ENCODE measurements at places on chromosomes 5 and 9.

GRCh38 chr9:136103651-136104487 is 8.8 kb upstream of the NACC2 start:
- DNase-seq: no peak

DNA sequence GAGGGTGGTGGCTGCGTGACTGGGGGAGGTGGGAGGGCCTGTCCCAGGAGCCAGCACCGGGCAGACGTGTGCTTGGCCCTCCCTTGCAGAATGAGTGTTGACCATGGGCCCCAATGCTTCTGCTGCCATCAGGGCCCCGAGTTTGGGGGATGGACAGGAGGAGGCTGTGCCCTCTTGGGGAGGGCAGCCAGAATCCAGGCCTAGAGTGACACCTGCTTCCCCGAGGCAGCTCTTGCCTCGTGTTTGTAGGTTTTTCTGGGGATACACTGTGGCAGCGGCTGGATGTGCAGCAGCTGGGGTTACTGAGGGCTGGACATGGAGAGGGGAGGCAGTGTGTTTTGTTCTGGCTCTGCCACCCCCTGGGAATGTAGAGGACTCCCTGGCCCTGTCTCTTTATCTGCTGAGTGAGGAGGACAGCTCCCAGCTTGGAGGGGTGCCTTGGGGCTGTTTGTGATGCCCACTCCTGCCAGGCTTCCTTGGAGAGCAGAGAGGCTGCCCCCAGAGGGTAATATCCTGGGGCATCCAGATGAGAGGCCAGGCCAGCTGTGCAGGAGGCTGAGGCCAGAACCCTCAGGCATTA is 22.7 kb downstream of the WNK2 start:
- no peak for DNase-seq

DNA sequence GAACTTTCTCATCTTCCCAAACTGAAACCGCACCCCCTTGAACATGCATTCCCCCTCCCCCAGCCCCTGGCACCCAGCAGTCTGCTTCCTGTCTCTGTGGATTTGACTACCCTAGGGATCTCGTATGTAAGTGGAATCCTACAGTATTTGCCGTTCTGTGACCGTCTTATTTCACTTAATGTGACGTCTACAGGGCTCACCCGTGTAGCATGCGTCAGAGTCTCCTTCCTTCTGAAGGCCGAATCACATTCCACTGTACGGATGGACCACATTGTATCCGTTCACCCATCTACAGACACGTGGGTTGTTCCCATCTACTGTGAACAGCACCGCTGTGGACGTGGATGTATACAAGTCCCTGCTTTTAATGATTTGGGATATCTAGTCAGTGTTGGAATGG is 4.5 kb downstream of the PRRX2 start:
- DNase-seq: no peak

DNA sequence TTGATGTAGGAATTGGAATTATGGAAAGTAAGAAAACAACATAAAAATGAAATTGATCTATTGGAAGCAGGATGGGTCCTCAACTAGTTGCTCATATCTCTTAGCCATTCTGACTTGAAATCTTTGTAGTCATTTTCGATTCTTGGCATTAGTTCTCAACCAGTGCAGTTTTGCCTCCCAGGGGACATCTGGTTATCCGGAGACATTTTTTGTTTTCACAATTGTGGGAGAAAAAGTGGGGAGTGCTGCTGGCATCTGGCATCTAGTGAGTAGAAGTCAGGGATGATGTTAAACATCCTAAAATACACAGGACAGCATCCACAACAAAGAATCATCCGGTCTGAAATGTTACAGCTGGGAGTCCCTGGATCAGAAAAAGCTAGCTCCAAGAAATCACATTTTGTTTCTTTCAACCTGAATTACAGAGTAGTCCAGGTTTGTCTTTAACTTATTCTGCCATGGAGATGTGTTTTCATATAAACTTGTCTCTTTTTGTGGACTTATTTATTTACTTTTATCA is 74.9 kb downstream of the FBXL7 start:
- DNase-seq: no peak

GRCh38 chr5:13303445-13303844 is 641.0 kb downstream of the DNAH5 start:
- DNase-seq: no peak

GRCh38 chr5:38650946-38651345 is 94.5 kb upstream of the LIFR start:
- no peak for DNase-seq

DNA sequence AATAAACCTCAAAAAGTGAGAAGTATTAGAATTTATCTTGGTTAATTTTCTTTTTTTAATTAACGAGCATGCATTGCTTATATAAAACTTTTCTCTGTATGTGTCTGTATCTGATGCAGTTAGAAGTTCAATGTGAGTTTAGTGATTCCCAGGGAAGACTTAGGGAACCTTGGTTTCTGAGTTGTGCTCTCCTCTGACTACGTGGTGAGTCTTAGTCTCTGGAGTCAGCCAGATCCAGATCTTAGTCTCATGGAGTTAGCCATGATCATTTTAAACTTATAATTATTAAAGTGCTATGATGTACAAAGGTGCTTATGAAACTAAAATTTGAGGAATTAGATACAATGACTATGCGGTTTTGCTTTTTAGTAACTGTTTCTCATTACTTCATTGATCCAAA is 285.3 kb upstream of the DMRT1 start:
- DNase-seq: no peak

DNA sequence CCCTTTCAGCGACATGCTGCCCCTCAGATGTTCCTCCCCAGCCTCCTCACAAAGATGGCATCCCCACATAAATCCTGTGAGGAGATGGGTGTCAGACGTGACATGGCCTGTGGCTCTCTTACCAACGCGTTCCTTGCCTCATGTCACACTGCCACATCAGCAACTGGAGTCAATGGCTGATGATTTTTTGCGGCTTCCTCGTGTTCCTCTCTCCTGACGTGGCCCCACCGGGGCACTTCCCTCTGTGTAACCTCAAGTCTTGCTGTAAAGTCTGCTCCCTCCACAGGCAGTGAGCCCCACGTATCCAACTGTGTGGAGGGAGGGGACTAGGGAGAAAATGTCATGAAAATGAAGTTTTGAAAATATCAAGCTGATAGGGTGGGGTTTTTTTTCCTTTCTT is 53.2 kb upstream of the SHISAL2B start:
- no peak for DNase-seq

DNA sequence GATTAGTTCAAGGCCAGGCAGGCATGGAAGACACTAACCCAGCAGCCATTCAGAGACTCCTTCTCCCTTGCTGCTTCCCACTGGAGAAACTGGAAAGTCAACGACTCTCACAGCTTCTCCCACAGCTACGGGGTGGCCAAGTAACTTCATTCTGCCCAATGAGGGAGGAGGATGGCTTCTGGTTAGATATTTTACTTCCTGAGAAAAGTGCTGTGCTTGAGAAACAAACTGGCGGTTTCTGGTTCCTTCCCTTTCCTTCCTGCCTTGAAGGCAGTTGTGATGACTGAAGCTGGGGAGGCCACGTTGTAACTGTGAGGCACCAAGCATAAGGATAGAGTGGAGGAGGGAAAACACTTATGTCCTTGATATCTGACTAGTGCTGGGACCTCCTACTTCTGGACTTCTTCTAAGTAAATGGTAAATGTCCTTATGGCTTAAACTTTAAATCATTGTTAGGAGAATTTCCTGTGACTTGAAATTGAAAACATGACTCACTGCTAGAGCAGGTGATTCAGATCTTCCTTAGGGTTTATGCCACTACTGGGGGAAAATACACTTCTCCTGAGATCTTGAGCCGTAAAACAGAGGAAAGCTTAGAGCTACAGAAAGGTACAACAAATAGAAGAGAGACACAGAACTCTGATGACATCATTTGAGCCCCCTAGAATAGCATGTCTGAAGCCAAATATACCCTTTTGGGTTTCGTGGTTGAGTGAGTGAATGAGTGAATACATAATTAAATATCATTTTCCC is 3.1 kb upstream of the GNPDA1 start:
- DNase-seq: peak; percentile 50

DNA sequence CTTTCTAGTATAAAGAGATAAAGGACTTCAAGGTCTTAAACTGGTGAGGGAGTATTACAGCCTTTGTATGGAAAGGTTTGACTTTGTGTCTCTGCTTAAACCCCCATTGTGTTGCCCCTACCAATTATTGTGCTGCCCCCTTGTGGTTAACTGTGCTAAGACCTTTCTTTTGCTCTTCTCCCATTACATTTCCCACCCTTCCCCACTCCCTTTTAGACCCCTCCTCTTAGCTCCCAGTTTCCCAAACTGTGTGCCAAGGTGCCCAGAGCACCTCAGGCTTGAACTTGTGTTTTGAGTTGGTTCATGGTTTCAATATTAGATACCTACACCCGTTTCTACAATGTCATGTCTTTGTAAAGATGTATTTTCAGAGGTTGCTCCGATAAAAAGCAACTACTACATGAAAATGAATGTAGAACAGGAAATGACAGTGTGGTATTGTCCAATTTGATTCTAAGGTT is 2.9 kb downstream of the JAK2 start:
- DNase-seq: peak; percentile 44

DNA sequence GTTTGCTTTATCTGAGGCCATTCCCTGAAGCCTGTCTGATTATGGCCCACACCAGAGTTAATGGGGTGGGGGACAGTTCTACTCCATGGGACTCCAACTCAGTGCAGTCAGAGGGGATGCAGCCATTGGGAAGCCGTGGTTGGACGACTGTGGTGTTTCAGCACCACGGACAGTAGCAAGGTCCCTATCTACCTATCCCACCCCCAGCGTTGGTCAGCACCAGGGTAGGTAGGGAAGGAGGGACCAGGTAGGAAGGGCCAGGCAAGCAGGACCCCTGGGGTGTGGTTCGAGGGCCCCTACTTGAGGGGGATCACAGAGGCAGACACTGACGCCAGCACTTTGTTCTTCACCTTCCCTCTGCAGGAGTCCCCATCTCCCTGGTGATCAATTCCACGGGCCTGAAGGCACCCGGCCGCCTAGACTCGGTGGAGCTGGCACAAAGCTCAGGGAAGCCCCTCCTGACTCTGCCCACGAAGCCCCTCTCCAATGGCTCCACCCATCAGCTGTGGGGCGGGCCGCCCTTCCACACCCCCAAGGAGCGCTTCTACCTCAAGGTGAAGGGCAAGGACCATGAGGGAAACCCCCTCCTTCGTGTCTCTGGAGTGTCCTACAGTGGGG is 33.2 kb downstream of the HMCN2 start:
- no peak for DNase-seq

DNA sequence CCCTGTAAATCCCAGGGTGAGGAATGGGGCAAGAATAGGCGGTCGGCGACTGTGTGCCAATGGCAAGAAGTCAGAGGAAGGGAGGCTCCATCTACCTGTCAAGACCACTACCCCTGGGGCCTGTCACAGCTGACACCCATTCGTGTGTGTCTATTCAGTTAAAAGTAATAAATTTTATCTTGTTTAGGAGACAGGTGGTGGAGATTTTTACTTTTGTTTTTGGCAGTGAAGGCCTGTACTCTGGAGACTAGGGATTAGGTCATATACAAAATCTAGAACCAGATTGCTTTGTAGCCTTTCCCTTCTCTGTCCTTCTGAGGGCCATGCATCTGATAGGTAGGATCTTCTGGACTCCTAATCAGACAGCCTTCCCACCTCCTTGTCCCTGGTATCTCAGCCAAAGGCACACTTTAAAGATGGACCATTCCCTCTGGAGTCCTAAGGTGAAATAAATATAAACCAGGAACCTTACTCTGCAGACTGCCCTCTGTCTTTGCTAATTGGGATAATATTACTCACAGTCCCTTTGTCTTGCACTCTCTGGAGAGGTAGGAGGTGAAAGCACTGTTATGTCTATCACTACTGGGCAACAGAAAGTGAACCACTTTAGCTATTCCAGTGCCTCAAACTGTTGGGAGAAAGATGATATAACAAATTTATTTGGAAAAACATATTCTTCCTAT is 213.2 kb upstream of the ACTBL2 start:
- no peak for DNase-seq

- DNase-seq: no peak
These were observed 5.8 kb downstream of the TMEM268 start for GRCh38 chr9:114616684-114617520.

GRCh38 chr5:69007726-69008368 is 86.0 kb upstream of the SLC30A5 start:
- DNase-seq: peak; percentile 56

- DNase-seq: no peak
These were observed 379.4 kb downstream of the EBF1 start for GRCh38 chr5:158720281-158720680.

DNA sequence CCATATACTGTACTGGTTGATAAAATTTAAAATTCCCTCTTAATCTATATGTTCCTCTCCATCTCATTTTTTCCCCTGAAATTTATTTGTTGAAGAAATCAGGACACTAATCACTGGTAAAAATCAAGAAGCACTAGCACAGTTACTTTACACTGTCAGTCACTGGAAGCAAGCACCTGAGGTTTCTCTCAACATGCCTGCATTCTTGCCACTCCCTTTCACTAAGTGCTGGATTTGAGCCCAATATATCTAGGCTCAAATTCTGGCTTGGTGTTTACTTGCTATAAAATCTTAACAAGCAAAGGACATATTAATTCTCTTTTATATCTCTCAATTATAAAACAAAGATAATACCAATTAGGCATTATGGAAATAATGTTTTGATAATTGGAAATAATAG is 58.6 kb downstream of the DIAPH1 start:
- DNase-seq: no peak

DNA sequence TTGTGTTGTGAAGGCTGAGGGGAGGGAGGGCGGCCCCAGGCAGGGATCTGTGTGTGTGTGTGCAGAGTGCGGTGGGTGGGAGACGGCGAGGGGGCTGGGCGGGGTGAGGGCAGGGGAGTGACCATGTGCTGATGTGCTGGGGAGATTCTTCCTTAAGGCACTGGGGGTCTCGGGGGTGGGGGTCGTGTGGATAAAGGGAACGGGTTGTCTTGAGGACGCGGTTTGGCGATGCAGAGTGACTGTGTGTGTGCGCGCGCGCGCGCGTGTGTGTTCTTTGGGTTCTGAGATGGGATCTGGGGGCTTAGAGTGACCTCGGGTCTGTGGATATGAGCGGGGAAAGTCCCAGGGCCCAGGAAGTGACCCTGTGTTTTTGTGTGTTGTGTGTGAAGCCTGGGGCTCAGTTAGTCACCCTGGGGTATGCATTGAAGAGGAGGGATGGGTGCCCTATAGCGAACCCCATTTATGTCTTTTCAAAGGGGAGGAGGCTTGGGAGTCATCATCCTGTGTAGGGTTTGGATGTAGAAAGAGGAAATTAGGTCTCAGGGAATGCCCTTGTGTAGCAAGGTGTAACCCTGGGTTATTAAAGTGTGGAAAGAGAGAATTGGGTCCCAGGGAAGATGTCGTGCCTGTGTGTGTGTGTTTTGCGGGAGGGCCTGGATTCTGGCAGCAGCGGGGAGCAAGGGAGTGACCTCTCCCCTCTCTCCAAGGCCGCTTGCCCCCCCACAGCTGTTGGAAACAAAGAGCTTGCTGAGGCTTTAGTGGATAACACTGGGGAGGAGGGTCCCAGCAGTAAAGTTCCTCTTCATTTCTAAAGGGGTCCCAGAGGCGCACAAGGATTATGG is 1.4 kb downstream of the TMEFF1 start:
- no peak for DNase-seq

GRCh38 chr9:105143136-105143430 is 101.4 kb upstream of the SLC44A1 start:
- DNase-seq: no peak

- no peak for DNase-seq
These were observed 238.2 kb downstream of the PBX3 start for GRCh38 chr9:125985142-125985997.

GRCh38 chr9:110969971-110970386 is 68.3 kb downstream of the LPAR1 start:
- DNase-seq: no peak
